ENCODE measurements at places on chromosomes 1 and 21. TPM values are rescaled to one million over a fixed set of nuclear protein-coding genes. Genes with fewer than 3 reads are reported as not detected.

The WNT2B gene
- total RNA-seq: 0.90 TPM

The TRIM17 gene
- 2.3 TPM for total RNA-seq

The SPRR2A gene
- total RNA-seq: not detected

The XCL2 gene
- total RNA-seq: not detected

The TMEM240 gene
- total RNA-seq: 3.6 TPM

The PBX1 gene
- total RNA-seq: 118 TPM

The SLC1A7 gene
- total RNA-seq: not detected

The C1orf87 gene
- 0.29 TPM for total RNA-seq

The C1QB gene
- total RNA-seq: not detected

The TMPRSS15 gene
- not detected for total RNA-seq

The ALX3 gene
- not detected for total RNA-seq

The F3 gene
- total RNA-seq: 8.6 TPM

The KLF18 gene
- total RNA-seq: not detected

The HS2ST1 gene
- total RNA-seq: 28.3 TPM

The NPPA gene
- total RNA-seq: not detected

The TSPAN2 gene
- total RNA-seq: 13.0 TPM

The SPATA45 gene
- total RNA-seq: 0.65 TPM

The IFNLR1 gene
- 10.1 TPM for total RNA-seq

The LDLRAD2 gene
- total RNA-seq: 0.94 TPM

The FNDC10 gene
- total RNA-seq: 19.0 TPM

The KCNT2 gene
- total RNA-seq: 9.3 TPM

The NT5C1A gene
- total RNA-seq: not detected

The TMEM51 gene
- 9.9 TPM for total RNA-seq

The GRHL3 gene
- 1.1 TPM for total RNA-seq

The CELA3B gene
- not detected for total RNA-seq

The BARHL2 gene
- 0.15 TPM for total RNA-seq

The DIPK1A gene
- 4.8 TPM for total RNA-seq

The IFI44L gene
- not detected for total RNA-seq

The LORICRIN gene
- not detected for total RNA-seq

The HORMAD1 gene
- not detected for total RNA-seq

The DIO1 gene
- total RNA-seq: not detected

The FCRL6 gene
- not detected for total RNA-seq

The BEND5 gene
- 6.5 TPM for total RNA-seq

The FMO5 gene
- 0.34 TPM for total RNA-seq

The AMY1A gene
- total RNA-seq: not detected

The DNASE2B gene
- not detected for total RNA-seq

The METTL13 gene
- 63.1 TPM for total RNA-seq

The AGMAT gene
- 5.8 TPM for total RNA-seq

The SPRR2F gene
- total RNA-seq: 1.0 TPM

The PDC gene
- not detected for total RNA-seq

The DHCR24 gene
- 419 TPM for total RNA-seq
